Activated CD4-positive, alpha-beta T cell treated with anti-CD3 and anti-CD28 coated beads, Interleukin-2, Interleukin-6, amounts not matched to agents 100 ng/mL and 50 ng/mL, durations not matched to agents 16 hours and 8 hours (primary cell): ENCODE measurements at places on chromosomes 3 and 15.

- DNase-seq: peak; percentile 11
Observed at GRCh38 chr15:91426412-91426811, 326.4 kb downstream of the SV2B start.

DNA sequence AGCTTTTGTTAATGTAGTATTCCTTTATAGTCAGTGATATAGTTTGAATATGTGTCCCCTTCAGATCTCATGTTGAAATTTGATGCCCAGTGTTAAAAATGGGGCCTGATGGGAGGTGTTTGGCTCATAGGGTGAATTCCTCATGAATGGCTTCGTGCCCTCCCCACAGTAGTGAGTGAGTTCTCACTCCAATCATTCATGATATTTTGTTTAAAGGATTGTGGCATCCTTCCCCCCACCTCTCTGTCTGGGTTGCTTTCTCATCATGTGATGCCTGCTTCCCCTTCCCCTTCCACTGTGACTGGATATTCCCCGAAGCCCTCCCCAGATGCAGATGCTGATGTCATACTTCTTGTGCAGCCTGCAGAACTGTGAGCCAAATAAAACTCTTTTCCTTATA is 649.8 kb upstream of the NR2F2 start:
- no peak for DNase-seq

- no peak for DNase-seq
Observed at GRCh38 chr3:182583545-182583944, 209.8 kb upstream of the ATP11B start.

GRCh38 chr15:36545467-36545992 is 33.9 kb upstream of the CDIN1 start:
- DNase-seq: no peak

- no peak for DNase-seq
Observed at GRCh38 chr3:43317461-43318316, 31.3 kb downstream of the SNRK start.

DNA sequence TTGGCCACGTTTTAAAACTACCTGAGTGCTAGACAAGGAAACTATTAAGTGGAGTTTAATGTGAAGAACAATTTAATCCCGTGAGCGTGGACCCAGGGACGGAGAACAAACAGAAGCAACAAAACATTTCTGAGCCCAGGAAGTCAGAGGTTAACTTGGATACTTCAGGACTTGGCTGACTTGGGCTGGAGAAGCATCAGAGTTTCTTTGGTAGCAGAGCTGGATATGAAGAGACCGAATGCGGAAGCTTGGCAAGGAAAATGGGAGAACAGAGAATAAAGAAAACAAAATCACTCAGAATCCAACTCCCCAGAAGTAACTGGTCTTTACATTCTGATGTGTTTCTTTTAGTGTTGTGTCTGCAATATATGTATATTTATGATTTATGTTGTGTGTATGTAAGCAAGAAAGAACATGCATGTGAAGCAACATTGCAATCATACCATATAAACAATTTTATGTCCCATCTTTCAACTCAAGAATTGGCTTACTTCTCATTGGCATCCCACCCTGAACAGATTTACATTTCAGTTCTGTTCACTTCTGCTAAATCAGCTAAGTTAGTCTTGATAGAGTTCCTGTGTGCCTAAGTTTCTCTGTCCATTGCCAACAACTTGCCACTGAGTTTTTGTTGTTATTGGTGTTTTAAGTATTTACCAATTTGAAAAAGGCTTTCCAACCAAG is 17.2 kb upstream of the PLOD2 start:
- DNase-seq: no peak

- no peak for DNase-seq
Observed at GRCh38 chr3:171175741-171176234, 149.3 kb upstream of the SLC2A2 start.

DNA sequence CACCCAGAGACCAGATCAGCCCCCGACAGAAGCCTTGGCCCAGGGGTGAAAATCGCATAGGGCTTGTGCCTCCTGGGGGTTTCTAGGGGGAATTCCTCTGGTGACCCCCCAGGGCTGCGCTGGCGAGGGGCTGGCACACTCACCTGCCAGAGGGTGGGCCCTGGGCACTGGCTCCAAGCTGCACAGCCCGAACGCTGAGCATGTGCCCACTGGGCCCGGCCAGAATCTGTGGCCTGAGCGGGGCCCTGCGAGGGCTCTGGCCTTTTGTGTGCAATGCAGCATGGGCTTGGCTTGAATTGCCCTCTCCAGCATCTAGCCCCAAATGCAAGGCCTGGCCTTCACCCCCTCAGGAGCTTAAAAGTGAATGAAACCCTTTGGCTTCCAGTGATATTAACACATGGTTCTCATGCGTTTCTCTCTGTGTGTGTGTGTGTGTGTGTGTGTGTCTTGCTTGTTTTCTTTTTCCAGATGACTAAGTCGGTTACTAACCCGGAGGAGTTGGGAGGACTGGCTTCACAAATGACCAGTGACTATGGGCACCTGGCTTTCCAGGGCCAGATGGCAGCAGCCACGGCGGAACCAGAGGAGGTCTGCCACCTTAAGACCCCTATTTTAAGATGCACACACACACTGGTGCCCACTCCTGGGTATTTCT is 259.1 kb upstream of the TPM1 start:
- DNase-seq: no peak

DNA sequence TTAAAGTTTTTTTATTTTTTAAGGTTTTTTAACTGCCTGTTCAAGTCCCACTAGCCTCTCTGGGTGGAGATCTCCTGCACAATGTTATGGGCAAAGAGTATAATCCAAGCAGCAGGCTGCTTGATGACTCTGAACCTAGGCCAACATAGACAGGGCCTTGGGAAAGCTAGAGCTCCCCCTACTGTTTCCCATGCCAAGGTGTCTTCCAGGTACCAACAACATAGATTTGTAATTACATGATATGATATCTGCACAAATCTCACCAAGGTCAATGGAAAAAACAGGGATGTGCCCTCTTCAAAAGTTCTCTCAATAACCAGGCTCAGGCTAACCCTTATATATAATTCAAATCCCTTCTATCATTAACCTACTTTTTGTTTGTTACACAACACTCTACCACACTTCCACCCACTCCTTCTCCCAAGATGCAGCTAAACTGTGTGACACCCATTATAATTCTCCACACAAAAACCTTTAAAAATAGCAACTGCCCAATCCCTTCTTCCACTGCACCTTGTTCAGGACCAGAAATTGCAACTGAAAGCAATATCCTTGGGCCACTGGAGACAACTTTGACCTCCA is 43.8 kb downstream of the RBM15B start:
- peak; percentile 68 for DNase-seq

DNA sequence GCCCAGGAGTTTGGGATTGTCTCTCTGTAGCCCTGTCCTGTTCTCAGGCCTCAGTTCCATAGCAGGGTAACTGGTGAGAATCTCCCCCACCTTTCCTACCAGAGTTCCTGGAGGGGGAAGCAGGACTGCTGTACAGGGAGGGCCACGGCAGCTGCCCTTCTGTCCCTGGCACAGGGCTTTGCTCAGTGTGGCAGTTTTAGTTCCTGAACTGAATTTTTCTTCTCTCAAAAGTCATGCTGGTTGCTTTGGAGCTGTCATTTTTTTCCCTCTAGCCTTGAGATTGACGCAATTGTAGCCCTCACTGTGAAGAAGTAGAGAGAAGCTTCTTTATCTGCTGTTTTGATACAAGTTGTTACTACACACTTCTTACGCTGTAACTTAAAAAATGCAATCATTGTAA is 55.5 kb downstream of the TPRG1 start:
- DNase-seq: no peak

- DNase-seq: no peak
Observed at GRCh38 chr3:72766866-72767265, 81.4 kb downstream of the SHQ1 start.

DNA sequence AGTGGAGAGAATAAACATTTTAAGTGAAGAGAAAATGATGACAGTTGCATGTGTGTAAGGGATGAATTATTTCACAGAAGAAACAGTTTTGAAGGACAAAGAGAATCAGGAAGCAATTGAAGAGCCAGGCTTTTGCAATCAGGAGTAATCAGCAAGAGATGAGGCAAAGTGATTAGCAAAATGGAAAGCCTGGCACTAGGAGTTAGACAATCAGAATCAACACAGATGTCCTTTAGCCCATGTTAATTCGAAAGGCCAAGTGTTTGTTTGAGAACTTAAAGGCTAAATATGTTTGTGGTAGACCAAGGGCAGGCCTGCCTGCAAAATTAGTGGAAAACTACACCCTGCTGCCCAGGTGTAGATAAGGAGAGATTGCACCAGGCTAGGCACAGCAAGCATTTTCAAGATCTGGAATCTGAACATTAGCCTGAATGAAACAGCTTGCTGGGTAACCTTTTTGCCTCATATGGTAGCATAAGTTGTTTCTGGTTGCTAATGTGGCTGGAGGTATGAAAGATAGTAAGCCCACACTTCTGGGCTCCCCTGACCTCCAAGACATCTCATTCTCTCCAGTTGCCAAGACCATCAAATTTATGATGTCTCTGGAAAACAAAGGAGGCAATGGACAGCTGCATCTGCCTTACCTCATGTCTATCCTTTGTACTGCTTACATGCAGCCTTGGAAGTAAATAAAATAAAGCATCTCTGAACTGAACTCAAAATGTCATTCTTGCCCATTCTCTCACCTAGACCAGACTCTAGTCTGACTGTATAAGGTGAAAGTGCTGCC is 22.0 kb upstream of the LEKR1 start:
- DNase-seq: no peak

- peak; percentile 50 for DNase-seq
Observed at GRCh38 chr3:46517016-46517783, 19.4 kb downstream of the RTP3 start.

DNA sequence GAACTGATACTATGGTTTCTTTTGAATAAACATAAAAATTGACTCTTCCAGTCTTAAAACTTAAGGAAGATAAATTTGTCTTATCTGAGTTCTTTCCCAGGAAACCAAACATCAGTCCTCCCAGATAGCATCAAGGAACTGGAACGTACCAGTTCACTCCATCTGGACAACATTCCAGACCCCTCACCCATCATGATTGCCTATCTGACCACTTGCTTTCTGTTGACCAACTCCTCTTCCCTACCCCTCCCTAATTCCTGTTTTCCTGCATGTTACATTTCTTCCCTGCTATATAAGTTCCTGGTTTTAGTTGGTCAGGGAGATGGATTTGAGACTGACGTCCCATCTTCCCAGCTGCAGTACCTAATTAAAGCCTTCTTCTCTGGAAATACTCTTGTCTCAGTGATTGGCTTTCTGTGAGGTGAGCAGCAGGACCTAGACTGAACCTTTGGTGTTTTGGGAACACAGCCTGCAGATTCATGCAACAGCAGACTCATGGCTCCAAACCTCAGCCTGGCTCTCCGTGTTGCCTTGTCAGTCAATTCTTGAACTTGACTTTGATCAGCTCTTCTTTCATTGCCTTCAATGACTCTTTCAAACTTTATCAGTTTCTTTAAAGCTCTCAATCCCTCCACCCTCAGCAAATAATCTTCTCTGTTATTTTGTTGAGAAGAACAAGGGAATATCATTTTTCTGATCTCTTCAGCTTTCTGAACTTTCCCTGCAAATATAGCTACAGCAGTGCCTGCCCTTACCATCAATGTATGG is 123.6 kb downstream of the RPL22L1 start:
- DNase-seq: no peak

- no peak for DNase-seq
Observed at GRCh38 chr3:45599424-45599886, 4.9 kb downstream of the LIMD1 start.

- no peak for DNase-seq
Observed at GRCh38 chr3:171446301-171446700, 13.9 kb downstream of the TNIK start.

DNA sequence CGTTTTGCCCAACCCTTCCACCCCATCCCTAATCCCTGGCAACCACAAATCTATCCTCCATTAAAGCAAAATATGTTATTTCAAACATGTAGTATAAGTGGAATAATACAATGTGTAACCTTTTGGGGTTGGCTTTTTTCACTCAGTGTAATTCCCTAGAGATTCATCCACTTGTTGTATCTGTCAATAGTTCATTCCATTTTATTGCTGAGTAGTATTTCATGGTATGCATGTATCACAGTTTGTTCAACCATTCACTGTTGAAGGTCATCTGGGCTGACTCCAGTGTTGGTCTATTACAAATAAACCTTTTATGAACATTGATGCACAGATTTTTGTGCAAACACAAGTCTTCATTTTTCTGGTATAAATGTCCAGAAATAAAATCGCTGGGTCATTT is 38.8 kb downstream of the BSN start:
- no peak for DNase-seq

- DNase-seq: no peak
Observed at GRCh38 chr15:34376856-34377255, 9.9 kb upstream of the LPCAT4 start.

GRCh38 chr3:135989242-135989641 is 23.7 kb downstream of the PPP2R3A start:
- no peak for DNase-seq

DNA sequence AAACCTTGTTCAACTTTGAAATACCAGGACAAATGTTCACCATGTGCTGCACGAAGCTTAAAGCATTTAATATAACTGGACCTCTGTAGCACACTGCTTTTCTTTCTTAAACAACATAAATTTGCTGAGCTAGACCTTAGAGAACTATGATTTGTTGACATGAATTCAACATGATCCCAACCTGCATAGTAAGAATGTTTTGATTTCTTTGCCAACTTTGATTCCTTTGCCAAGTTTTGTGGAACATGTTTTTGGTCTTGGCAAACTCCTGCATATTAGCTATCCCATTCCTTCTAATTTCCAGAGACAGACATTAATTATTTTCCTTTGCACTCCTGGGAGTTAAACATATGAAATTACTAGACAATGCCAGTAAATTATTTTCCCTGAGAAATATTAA is 197.2 kb upstream of the RBMS3 start:
- no peak for DNase-seq

DNA sequence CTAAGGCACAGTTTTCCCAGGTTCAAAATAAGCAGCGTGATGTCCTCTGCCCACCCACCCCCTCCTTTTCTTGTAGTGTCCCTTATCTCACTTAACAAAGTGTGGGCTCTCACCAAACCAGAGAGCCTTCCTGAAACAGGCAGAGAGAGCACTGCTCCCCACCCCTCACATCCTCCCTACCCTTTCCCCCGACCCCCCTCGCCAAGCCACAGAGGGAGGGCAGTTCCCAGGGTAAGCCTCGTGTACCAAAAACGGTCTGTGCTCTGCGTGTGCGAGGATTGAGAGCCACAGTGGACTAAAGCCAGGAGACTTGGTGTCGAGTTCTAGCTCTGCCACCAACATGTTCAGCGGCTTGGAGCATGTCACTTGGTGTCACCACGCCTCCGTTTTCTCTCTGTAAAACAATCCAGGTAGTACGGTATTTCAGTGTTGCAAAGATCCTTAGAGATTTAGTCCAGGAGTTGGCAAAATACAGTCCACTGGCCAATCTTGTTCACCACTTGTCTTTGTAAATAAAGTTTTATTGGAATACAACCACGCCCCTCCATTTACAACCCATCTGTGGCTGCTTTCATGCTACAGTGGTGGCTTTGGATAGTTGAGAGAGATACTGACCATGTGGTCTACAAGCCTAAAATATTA is 249.9 kb downstream of the OPA1 start:
- DNase-seq: no peak

- DNase-seq: no peak
Observed at GRCh38 chr3:128709038-128709437, 16.9 kb upstream of the RAB7A start.

GRCh38 chr3:53806182-53807116 is 39.8 kb downstream of the CHDH start:
- no peak for DNase-seq

- DNase-seq: no peak
Observed at GRCh38 chr3:128182656-128183055, 29.4 kb downstream of the EEFSEC start.

GRCh38 chr3:196506687-196507086 is 3.1 kb upstream of the RNF168 start:
- no peak for DNase-seq

- no peak for DNase-seq
Observed at GRCh38 chr3:189772584-189772983, 141.4 kb downstream of the TP63 start.
